ENCODE measurements at places on chromosomes 12 and 14.
A peak's percentile ranks its signal among the peaks of the same experiment; 100 is the strongest.

DNA sequence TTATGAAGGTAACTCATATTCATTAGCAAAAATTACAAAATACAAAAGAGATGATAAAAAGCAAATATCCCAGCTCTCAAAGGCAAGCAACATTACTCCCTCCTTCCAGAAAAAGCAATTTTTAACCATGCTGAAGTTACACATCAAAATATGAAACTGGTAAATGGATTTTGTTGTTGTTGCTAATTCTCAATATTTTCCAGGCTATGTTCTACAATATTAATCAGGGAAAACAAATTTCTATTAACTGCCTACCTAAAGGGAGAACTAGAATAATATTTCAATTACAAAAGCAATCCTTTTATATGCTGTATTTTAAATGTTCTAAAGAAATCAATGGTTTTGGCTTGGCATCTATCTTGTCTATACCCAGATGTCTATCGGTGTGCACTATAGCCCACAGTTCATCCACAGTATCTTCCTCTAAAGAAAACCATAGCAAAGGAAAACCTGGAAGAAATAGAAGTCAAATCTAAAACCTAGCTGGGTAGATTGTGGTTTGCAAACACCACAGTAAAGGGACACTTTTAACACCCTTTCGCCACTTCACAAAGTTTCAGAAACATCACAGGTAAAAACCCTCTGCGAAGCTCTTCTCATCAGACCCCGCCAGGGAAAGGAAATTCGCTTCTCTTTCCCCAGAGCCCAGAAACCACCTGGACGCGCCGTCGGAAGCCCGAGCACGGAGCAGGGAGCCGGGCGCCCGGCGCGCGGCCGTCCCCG lies 32.0 kb downstream of the TC2N start:
- DNase-seq: no peak

DNA sequence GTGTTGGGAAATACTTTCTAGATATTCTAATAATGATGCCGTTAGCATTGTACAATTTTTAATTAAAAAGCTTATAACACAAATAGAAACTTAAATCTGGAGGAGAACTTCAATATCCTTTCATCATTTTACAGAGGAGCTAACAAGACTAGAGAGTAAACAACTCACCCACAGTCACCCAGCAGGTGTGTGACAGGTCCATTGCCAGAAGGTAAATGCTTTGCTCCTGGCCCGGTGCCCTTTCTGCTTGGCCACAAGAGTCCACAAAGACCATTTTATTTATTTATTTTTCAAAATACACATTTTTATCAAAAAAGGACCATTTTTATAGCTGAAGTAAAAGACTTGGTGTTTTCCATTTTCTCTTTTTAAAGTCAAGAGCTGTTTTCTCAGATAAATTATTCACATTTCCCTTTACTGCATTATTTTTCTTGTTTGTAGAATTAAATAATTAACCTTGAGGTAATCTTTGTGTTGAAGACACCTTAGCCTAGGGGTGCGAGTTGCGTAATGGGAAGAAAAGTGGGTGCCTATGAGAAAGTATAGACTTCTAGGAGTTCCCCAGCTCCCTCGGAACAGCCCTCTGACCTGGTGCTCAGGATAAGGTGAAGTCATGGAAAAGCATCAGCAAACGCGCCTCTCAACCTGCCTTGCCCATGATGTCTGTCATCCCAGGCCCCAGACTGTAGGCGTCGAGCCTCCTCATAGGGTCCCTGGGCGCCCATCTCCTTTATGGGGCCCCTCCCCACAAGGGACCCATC lies 26.3 kb upstream of the AMIGO2 start:
- no peak for DNase-seq

- DNase-seq: no peak
Measured at GRCh38 chr12:7151532-7151931, 21.4 kb downstream of the CLSTN3 start.

GRCh38 chr12:113403435-113404415 lies at the start of gene SDS:
Gene SDS, minus strand, starts transcription at chr12:113403887. Its CDS starts 4,179 bp downstream, at chr12:113399708.
- no peak for DNase-seq

GRCh38 chr14:42629553-42629952 lies 1022.9 kb downstream of the LRFN5 start:
- DNase-seq: no peak

- no peak for DNase-seq
Measured at GRCh38 chr12:52004042-52004648, 2.6 kb upstream of the TAMALIN start.

- peak; percentile 98 for DNase-seq
Measured at GRCh38 chr12:31325877-31326631, at the start of gene SINHCAF. Gene SINHCAF, minus strand, starts transcription at chr12:31326150. Its CDS starts 27,946 bp downstream, at chr12:31298204.

GRCh38 chr12:14514946-14515345 lies 52.7 kb downstream of the PLBD1 start:
- DNase-seq: no peak

- no peak for DNase-seq
Measured at GRCh38 chr14:94945615-94946014, 175.7 kb upstream of the GSC start.

DNA sequence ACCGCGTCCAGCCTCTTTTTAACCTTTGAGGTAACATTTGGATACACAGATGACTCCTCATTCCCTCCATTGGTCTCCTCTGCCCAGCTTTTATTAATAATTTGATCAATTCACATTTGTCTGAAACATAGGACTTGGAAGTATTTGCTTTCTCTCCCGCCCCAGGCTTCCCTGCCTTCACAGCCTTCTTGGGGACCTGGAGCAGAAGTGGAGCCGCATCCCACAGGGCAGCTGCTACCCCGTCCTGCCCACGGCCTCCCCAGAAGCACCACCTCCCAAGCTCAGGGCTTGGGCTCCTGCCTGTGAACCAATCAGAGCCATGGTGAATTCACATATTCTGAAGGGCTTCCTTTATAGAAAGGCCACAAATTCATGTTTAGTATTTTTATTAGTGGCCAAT lies 97.6 kb downstream of the PIWIL1 start:
- no peak for DNase-seq

GRCh38 chr12:54983536-54984101 lies 943 bp downstream of the TESPA1 start:
- DNase-seq: no peak

- DNase-seq: no peak
Measured at GRCh38 chr14:53958628-53959027, 2.0 kb upstream of the BMP4 start.

DNA sequence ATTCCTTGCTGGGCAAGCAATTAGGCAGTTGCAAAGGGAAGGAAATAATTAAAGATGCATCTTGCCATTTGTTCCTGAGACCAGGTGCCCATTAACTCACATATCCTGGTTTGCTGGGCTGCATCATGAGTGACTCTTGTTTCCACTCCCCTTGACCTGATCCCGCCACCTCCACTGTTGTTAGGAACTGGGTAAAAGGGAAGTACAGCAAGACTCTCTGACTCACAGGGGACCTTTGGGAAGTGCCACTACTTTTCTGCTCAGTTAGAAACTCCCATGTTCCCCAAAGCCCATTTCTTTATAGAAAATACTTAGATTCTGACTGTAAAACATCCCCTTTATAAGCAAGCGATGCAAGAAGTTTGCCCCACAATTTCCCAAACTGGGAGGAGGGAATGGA lies 186.0 kb upstream of the BCL2L14 start:
- DNase-seq: no peak

GRCh38 chr12:49767333-49767732 lies 26.0 kb downstream of the TMBIM6 start:
- no peak for DNase-seq

- DNase-seq: no peak
Measured at GRCh38 chr14:50320283-50320682, 8.2 kb downstream of the DMAC2L start.

GRCh38 chr14:65993103-65993502 lies 493.1 kb upstream of the CCDC196 start:
- no peak for DNase-seq

GRCh38 chr12:104136577-104136976 lies 1.4 kb downstream of the NFYB start:
- DNase-seq: no peak

GRCh38 chr14:61183196-61183885 lies 97.8 kb downstream of the TMEM30B start:
- no peak for DNase-seq

DNA sequence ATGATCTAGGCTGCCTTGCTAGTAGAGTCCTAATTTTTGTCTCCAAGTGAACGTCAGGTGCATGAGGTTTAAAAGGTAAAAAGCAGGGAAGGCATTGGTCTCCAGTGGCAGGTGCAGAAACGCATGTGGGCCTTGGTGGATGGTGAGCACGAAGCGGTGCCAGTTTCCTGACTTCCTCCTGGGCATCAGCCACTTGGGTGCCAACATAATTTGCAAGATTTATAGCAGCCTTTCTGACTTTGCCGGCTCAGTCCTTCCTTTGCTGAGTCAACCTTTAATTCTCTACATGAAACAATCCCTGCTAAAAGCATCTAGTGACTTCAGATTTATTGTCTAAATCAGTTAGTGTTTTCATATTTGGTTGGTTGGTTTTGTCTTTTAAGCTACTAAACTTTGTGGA lies 355.7 kb upstream of the TMEM132C start:
- no peak for DNase-seq

Measured in urinary bladder (tissue), 4 donors.